ENCODE measurements at places on chromosomes 2 and 18. TPM values are rescaled to one million over a fixed set of nuclear protein-coding genes. Genes with fewer than 3 reads are reported as not detected.

DNA sequence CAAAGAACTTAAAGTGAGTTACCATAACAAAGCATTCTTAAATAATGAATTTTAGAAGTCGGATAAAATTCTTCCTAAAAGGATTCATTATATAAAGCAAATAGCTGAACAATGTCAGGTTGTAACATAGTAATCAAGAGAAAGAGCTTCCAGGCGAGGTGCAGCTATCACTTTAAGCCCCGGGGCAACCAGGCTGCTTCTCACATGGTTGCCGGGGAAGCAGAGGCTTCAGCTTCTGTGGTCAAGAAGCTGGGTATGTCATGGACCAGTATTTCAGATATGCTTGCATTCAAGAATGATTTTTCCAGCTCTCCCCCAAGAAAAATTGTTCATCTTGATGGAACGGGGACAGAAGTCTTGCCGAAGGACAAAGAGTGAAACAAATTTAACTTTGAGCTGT lies 23.6 kb upstream of the KYNU start:
- H3K36me3 ChIP-seq, result no peaks in the 10 kb centered on the region
- H3K27ac ChIP-seq, result no peak overlapping the region
- no peak for DNase-seq
- H3K4me1 ChIP-seq, result no peaks in the 10 kb centered on the region

GRCh38 chr2:105857076-105857740 lies 112.5 kb downstream of the NCK2 start:
- H3K36me3 ChIP-seq, result no peaks in the 10 kb centered on the region
- no peaks in the 10 kb centered on the region for H3K27me3 ChIP-seq
- H3K4me1 ChIP-seq, result no peaks in the 10 kb centered on the region
- no peak overlapping the region for H3K27ac ChIP-seq

GRCh38 chr2:176507786-176508185 lies 238.5 kb downstream of the MTX2 start:
- H3K27ac ChIP-seq, result no peak overlapping the region
- no peaks in the 10 kb centered on the region for H3K4me1 ChIP-seq
- no peak overlapping the region for H3K4me3 ChIP-seq
- DNase-seq, result no peak
- no peaks in the 10 kb centered on the region for H3K36me3 ChIP-seq

- no peak overlapping the region for H3K27ac ChIP-seq
- H3K27me3 ChIP-seq, result no peaks in the 10 kb centered on the region
Observed at GRCh38 chr2:25490217-25490616, 148.5 kb upstream of the DNMT3A start.

GRCh38 chr18:79217979-79218604 lies 148.9 kb downstream of the ATP9B start:
- H3K4me3 ChIP-seq, result no peak overlapping the region
- H3K4me1 ChIP-seq, result no peaks in the 10 kb centered on the region
- no peak for DNase-seq
- no peaks in the 10 kb centered on the region for H3K36me3 ChIP-seq
- no peak overlapping the region for H3K27ac ChIP-seq

DNA sequence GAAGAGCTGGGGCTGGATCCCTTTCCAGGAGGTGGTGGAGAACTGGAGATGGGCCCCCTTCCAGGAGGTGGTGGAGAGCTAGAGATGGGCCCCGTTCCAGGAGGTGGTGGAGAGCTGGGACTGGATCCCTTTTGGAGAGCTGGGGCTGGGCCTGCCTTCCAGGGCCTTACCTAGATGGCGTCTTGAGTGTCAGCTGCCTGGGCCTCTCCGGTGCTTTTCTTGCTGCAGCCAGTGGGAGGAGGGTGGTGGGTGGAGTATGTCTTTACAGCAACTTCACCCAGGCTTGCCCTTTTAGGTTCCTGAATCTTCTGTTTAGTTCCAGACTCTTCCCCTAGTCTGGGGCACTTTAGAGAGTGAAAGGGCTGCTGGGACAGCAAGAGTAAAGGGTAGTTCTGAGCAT lies 19.1 kb upstream of the TXNDC2 start:
- no peak overlapping the region for H3K27ac ChIP-seq
- peaks cover 17% of the 10 kb centered on the region for H3K4me1 ChIP-seq
- no peak for DNase-seq
- no peak overlapping the region for H3K4me3 ChIP-seq

GRCh38 chr2:118706371-118706770 lies 141.1 kb downstream of the EN1 start:
- no peak for DNase-seq
- no peak overlapping the region for H3K4me3 ChIP-seq
- no peak overlapping the region for H3K27ac ChIP-seq

DNA sequence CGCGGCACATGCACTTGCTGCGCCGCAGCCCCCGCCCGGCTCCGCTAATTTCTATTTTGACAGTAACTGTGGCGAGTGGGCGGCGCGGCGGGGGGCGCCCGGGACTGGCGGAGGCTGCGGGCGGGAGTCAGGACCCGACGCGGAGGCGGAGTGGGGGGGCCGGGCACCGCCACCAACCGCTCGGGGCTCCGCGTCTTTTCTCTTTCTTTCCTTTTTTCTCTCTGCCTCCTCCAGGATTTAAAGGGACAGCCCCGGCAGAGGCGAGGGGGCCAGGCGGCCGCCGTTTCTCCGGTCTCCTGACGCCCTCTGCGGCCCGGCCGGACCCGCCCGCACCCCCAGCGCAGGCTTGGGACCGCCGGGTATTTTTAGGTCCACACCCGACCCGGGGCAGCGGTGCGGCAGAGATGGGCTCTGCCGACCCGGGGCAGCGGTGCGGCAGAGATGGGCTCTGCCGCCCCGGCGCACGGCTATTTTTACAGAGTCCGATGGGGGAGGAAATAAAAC lies 460 bp upstream of the ZBTB7C start:
- peak overlapping the region; percentile 82 for H3K4me3 ChIP-seq
- H3K27ac ChIP-seq, result no peak overlapping the region
- no peaks in the 10 kb centered on the region for H3K27me3 ChIP-seq
- no peaks in the 10 kb centered on the region for H3K4me1 ChIP-seq

- H3K4me1 ChIP-seq, result no peaks in the 10 kb centered on the region
- H3K36me3 ChIP-seq, result no peaks in the 10 kb centered on the region
- no peak overlapping the region for H3K27ac ChIP-seq
- H3K27me3 ChIP-seq, result no peaks in the 10 kb centered on the region
Observed at GRCh38 chr2:209113026-209113425, 310.8 kb upstream of the MAP2 start.

- H3K27me3 ChIP-seq, result no peaks in the 10 kb centered on the region
- no peak overlapping the region for H3K4me3 ChIP-seq
- peaks cover 1% of the 10 kb centered on the region for H3K4me1 ChIP-seq
- no peak for DNase-seq
- no peak overlapping the region for H3K27ac ChIP-seq
Observed at GRCh38 chr2:64966839-64967238, 22.4 kb upstream of the SLC1A4 start.

GRCh38 chr2:206535260-206535986 lies 92.1 kb downstream of the ADAM23 start:
- no peak for DNase-seq
- no peaks in the 10 kb centered on the region for H3K4me1 ChIP-seq
- H3K27me3 ChIP-seq, result no peaks in the 10 kb centered on the region
- no peak overlapping the region for H3K27ac ChIP-seq

- H3K4me1 ChIP-seq, result peaks cover 10% of the 10 kb centered on the region
- no peaks in the 10 kb centered on the region for H3K36me3 ChIP-seq
- H3K27ac ChIP-seq, result no peak overlapping the region
- no peaks in the 10 kb centered on the region for H3K27me3 ChIP-seq
Observed at GRCh38 chr2:173119069-173119807, 43.6 kb downstream of the MAP3K20 start.

DNA sequence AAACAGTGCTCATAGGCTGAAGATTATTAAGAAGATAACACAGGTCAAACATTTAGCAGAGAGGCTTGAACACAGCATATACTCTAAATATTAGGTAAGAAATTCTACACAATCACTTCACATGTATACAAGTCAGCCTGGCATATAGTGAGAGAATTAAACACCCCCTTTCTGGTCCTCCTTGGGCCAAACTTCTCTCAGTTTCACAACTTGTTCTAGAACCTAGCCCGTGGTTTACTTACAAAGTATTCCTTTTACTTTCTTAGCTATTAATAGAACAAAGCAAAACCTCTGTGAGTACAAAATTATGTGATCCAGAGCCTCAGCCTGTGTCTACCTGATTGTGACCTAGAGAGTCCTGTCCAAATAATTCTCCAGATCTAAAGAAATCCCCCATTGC lies 562.8 kb downstream of the TNS1 start:
- no peaks in the 10 kb centered on the region for H3K27me3 ChIP-seq
- no peak overlapping the region for H3K4me3 ChIP-seq
- no peaks in the 10 kb centered on the region for H3K36me3 ChIP-seq
- no peak for DNase-seq

GRCh38 chr2:126100962-126101361 lies 555.0 kb upstream of the GYPC start:
- H3K27ac ChIP-seq, result no peak overlapping the region

GRCh38 chr2:68365087-68365486 lies at the start of gene PLEK:
PLEK (plus strand) TSS chr2:68365282; CDS start chr2:68365352, 70 bp downstream.
- no peaks in the 10 kb centered on the region for H3K27me3 ChIP-seq
- no peaks in the 10 kb centered on the region for H3K36me3 ChIP-seq
- no peak within 1 kb of the TSS for H3K27ac ChIP-seq
- no peaks in the 10 kb centered on the region for H3K4me1 ChIP-seq
- H3K4me3 ChIP-seq, result no peak within 1 kb of the TSS

- no peaks in the 10 kb centered on the region for H3K4me1 ChIP-seq
- no peak for DNase-seq
- no peak overlapping the region for H3K4me3 ChIP-seq
- H3K27me3 ChIP-seq, result no peaks in the 10 kb centered on the region
- no peaks in the 10 kb centered on the region for H3K36me3 ChIP-seq
Observed at GRCh38 chr18:45342653-45343052, 272.6 kb upstream of the SLC14A2 start.

DNA sequence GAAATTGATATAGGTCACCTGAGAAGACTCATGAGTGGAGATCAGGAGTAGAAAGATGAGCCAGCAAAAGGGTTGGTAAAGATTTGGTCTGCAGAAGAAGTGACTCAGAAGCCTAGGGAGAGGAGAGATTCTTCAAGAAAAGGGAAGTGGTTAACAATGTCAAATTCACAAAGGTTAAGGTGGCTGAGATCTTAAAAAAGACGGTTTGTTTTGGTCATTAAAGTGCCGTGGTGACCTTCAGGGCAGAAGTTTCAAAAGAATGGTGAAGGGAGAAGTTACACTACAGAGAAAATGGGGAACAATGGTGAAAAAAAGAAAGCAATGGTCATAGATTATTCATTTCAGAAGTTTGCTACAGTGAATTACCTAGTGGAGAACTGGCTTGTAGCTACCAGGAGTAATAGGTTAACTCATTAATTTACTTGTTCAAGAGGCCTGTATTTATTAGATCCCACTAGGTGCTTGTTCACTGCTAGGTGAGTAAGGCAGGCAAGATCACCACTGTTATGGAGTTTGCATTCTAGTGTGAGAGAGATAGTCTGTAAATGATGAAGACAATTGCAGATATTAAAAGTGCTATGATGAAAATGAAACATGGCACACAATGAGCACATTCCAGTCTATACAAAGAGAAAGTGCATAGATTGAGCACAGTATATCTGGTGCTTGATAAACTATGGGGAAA lies 43.0 kb downstream of the FBXO48 start:
- no peak overlapping the region for H3K4me3 ChIP-seq
- no peak for DNase-seq
- H3K4me1 ChIP-seq, result peaks cover 6% of the 10 kb centered on the region

DNA sequence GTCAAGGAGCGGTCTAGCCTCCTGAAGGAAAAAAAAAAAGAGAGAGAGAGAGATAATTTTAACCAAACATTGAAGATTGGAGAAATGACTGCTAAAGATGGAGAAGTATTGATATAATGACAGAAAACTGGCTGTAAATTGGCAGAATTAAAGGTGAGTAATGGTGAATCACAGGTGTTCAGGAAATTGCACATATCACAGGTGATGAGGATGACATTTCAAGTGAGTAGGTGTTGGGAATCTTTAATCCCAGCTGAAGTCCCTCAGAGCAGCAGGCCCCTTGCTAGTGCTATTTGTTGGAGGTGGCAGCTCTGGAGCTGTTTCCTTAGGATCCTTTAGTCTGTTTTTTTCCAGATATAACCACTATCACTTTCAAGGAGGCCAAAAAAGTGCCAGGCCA lies 678.4 kb upstream of the VRK2 start:
- H3K27me3 ChIP-seq, result no peaks in the 10 kb centered on the region
- no peak overlapping the region for H3K27ac ChIP-seq
- no peaks in the 10 kb centered on the region for H3K4me1 ChIP-seq
- DNase-seq, result no peak

- H3K27me3 ChIP-seq, result no peaks in the 10 kb centered on the region
- H3K4me3 ChIP-seq, result no peak overlapping the region
- H3K36me3 ChIP-seq, result no peaks in the 10 kb centered on the region
- no peaks in the 10 kb centered on the region for H3K4me1 ChIP-seq
- H3K27ac ChIP-seq, result no peak overlapping the region
Observed at GRCh38 chr18:49544362-49544761, 17.5 kb upstream of the LIPG start.

STPG4 gene
- 0.35 TPM for total RNA-seq

DOK6 gene
- total RNA-seq, result 1.3 TPM

LOXHD1 gene
- total RNA-seq, result 0.72 TPM

GAL3ST2 gene
- not detected for total RNA-seq

TGFA gene
- 0.78 TPM for total RNA-seq

CCDC150 gene
- total RNA-seq, result 1.6 TPM

CFAP65 gene
- 0.95 TPM for total RNA-seq

PLEKHB2 gene
- total RNA-seq, result 46.2 TPM

CIDEA gene
- total RNA-seq, result not detected

SOWAHC gene
- 36.1 TPM for total RNA-seq

SUCLG1 gene
- 58.1 TPM for total RNA-seq
